ENCODE measurements at places on chromosomes 2 and 18.

GRCh38 chr2:227378371-227378782 lies 729 bp downstream of the TM4SF20 start:
- DNase-seq = peak; percentile 54

DNA sequence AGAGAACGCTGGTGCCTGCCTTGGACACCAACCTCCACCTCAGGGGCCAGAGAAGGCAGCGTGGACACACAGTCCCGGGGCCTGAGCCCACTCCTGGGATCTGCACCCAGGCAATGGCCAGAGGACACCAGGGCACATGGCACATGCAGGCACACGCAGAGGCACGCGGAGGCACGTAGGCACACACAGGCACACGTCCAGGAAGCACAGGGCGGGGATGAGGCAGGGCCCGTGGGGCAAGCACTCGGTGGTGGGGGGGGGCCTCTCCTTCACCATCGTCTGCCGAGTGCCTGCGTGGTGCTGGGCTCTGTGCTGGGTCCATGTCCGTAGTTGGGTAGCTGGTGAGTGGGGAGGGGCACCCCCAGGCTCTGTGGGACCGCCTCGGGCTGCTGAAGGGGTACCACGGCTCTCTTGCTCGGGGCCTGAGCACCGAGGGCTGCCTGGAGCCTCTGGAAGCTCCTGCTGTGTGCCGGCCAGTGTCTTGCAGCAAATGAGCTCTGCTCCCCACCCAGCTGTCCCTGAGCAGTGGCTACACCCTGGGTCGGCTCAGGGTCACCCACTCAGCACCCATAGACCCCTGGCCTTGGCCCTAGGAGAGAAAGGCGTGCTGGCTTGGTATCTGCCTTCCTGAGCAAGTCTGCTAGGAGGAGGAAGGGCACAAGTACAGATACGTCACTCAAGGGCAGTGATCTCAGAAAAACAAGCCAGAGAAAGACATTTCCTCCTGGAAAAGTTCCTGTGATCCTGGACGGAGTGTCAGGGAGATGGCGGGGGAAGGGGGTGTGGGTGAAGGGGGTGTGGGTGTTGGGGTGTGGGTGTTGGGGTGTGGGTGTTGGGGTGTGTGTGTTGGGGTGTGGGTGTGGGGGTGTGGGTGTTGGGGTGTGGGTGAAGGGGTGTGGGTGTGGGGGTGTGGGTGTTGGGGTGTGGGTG lies 26.4 kb downstream of the RTP5 start:
- no peak for DNase-seq

- DNase-seq = no peak
These were observed 198.5 kb downstream of the KLHL29 start for GRCh38 chr2:23583467-23583866.

- DNase-seq = no peak
These were observed 55.1 kb upstream of the ACSL3 start for GRCh38 chr2:222805591-222806304.

GRCh38 chr18:78659748-78660147 lies 319.9 kb upstream of the SALL3 start:
- DNase-seq = no peak

- DNase-seq = no peak
These were observed 39.5 kb downstream of the GLI2 start for GRCh38 chr2:120775194-120775593.

DNA sequence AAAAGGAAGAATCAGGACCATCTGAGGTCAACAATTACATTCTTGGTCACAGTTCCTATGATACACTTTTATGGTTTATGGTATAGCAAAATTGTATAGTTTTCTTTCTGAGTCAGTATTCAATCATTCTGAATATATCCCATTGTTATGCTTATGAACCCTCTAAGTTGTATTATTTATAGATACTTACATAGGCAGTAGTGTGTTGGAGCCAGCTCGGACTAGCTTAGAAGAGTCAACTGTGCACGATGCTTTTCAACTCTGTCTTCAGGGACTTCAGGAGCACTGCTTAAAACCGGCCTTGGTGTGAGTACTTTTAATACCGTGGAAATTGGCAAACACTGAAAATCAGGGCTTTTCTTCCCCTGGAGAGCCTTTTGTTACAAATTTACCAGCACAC lies 215.7 kb downstream of the IKZF2 start:
- no peak for DNase-seq

GRCh38 chr2:54768772-54769428 lies 45.4 kb downstream of the EML6 start:
- no peak for DNase-seq

DNA sequence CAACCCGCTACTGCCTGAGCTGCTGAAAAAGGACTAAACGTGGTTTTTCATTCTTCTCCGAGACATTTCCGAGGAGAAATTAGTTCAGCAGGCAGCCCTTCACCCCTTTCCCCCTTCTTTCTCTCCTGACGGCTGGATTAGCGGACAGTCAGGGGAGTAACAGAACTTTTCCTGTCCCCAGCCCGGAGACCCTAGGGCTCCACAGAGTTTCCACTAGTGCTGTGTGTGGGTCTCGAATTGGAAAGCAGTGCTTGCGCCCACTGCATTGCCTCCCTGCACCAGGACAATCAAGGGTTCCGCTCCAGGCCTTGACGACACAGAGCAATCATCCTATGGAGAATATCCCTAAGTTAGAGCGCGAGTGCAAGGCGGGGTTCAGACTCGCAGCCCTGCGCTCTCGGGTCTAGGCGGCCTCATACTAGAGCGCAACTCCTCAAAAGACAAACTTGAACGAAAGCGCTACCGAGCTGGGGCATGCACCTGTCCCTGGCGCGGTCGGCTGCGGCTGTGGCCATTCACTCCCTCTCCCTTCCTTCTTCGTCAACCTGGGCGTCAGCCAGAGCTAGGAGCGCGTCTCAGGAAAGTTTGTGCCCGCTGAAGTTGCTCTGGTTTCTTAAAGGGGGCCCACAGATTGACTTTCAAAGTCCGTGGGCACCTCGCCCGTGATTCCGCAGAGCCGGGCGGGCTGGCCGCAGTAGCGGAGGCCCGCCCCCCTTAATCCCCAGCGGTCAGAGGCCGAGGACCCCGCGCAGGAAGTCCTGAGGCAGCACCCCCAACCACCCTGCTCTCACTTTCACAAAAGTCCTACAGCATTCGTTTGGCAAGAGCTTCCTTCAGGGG lies 801 bp downstream of the OSR1 start:
- DNase-seq = peak; percentile 47

GRCh38 chr18:4068552-4069158 lies 386.5 kb downstream of the DLGAP1 start:
- peak; percentile 35 for DNase-seq

GRCh38 chr2:167785606-167786216 lies 461.7 kb downstream of the STK39 start:
- DNase-seq = no peak

DNA sequence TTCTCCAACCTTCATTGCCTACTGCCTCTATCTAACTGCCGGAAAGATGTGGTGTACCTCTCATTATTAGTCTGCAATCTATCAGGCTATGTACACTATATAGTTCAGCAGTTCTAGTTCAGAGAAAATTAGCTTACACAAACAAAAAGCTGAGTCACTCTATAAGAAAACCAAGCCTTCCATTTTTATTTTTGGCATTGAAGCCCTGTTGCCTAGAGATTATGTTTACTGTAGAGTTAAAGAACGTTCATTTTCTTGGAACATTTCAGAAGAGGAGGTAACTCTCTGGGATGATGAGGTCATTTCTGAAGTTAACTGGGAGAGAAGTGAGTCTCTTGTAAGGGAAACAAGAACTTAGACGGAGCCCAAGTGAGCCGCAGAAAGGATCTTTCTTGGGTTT lies 133.5 kb downstream of the FAM124B start:
- peak; percentile 89 for DNase-seq

GRCh38 chr2:197368412-197368811 lies 57.8 kb upstream of the ANKRD44 start:
- DNase-seq = no peak

GRCh38 chr18:63140038-63140450 lies 179.5 kb downstream of the BCL2 start:
- no peak for DNase-seq

- no peak for DNase-seq
These were observed 61.6 kb downstream of the ICOS start for GRCh38 chr2:203997980-203998809.

DNA sequence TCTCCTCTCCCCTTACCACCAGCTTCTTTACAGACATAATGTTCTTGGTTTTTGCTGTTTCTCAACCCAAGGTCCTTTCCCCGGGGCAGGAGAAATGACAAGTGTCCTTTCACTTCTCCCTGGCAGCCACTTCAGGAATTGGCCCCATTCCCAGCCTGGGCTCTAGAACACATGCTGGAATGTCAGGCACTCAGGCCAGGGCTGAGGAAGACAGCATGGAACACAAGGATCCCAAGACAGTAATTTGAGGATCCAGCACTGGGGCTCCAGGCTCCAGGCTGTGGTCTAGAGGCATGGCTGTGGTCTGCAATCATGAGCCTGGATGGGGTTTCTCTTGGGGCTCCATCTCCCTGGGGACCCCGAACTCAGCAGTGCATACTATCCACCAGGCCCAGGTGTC lies 201.4 kb downstream of the CELF4 start:
- no peak for DNase-seq

- DNase-seq = peak; percentile 34
These were observed 37.2 kb downstream of the CREG2 start for GRCh38 chr2:101349893-101350662.

GRCh38 chr2:30639836-30640235 lies 167.4 kb downstream of the CAPN13 start:
- no peak for DNase-seq

DNA sequence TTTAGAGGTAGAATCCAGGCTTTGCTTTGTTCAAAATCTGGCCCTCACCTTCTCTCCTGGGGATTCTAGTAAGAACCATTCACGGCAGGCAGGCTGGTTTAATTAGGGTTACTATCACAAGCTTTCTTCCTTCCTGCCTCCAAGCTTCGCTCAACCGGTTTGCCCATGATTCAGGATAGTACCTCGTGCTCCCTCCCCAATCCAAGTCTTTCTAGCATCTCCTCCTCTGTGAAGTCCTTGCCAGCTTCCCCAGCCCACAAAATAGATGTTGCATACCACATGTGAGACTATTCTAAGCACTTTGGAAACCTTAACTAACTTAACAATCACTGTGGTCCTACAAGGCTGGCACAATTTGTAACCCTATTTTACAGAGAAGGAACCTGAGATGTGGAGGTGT lies 135.1 kb downstream of the SOCS6 start:
- peak; percentile 57 for DNase-seq

DNA sequence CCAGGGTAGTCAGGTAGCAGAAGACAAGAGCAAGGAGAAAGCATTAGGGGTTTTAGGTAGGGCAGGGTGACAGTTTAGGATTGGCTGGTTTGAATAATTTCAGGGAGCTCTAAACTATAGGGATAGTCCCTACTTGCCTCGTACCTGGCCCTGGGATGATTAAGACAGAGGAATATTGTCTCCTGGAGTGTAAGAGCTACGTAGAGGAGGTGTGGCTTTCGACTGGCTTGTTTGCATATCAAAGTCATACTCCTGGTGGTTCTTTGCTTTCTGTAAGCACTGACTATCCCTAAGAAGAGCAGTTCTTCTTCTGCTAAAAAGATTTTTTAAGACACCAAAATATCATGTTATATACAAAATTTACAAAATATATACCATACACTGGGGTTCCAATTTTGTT lies 1867.4 kb downstream of the SUCLG1 start:
- DNase-seq = no peak

All from fibroblast of skin of right quadriceps (primary cell).